Gastrocnemius medialis (tissue), 4 donors: ENCODE measurements at places on chromosomes 13 and 19.
A peak's percentile ranks its signal among the peaks of the same experiment; 100 is the strongest.

- DNase-seq: no peak
Measured at GRCh38 chr19:43555185-43555770, 20.0 kb downstream of the XRCC1 start.

- DNase-seq: no peak
Measured at GRCh38 chr19:8017808-8018207, 12.4 kb upstream of the ELAVL1 start.

GRCh38 chr19:38975861-38976271 lies 324 bp upstream of the FBXO17 start:
- DNase-seq: no peak

DNA sequence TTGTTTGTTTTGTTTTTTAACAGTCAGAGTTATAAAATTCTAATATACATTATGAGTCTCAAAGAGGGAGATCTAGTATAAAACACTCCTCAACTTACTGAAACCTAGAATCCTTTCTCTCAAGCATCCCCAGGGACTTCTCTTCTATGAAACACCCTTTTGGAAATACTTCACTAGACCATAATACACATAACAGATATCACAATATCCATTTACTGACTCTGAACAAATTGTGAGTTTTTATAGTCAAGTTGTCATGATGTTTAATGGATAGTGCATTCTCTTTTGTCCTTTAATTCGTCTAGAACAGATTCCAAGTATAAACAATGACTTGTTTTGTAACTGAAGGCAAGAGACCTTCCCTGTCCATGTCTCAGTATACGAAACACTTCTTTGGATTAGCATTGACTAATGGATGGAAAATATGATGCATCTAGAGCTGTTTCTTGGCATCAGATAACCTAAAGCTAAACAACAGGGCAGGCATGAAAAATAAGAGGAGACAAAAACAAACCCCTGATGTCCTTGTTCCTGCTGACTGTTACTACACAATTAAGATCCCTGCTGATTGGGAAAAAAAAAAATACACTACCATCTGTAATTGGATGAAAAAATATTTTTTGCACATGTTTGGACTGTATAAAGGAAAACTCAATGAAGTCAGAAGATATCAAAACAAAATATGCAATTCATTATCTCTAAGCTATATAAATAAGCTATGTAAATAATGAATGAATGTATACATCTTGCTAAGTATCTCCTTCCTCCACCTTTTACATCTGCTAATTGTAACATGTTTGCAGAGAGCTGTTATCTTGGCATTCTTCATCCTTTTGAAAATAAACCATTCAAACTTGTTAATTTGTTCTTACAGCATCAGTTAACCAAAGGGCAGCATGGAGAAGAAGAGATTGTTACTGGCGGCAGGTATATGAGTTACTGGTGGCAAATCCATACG lies 214.2 kb downstream of the LACC1 start:
- no peak for DNase-seq

DNA sequence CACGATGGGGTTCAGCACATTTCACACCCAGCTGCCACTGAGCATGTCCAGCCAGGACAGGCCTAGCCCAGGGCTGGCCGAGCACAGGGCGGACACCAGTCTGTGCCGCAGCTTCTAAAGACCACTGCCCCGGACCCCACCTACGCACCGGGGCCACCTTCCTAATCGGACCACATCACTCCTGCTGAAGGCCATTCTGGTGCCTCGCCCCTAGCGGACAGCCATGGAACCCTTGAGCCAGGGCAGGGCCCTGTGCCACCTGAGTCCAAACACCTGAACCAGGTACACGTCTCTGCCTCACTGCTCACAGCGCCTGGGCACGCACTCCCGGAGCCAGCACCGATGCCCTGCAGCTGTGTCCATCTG lies 8.4 kb upstream of the C13orf46 start:
- DNase-seq: peak; percentile 11

DNA sequence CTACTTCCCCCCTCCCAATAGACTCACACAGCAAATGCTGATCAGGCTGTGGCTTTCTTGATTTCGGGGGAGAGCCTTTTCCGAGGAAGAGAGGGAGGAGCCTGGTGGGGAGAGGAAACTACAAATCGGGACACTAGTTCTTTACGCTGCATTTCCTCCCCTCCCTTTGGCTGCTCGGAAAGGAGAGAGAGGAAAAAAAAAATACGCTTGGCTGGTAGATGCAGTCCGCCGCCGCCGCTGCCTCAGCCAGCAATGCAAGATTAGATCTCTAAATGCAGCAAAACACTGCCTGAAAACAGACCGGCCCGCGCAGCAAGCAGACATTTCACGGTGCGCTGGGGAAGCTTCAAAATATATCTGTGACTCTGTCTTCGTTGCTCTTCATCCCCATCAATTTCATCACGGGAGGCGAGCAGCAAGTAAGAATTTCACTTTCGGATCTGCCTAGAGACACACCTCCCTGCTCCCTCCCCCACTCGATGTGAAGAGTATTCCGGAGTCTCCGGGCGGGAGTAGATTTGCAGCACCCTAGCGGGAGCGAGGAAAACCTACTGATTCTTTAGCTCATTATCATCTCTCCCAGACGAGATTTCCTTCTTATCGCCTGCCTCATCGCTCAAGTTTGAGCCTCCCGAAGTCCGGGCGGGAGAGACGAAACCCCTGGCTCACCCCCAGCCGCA lies at the start of gene PCDH17:
Gene PCDH17 (plus strand): TSS at position 149 of the 680 bp plus-strand sequence. CDS start 803 bp downstream, outside the sequence.
- DNase-seq: no peak
